ENCODE measurements at places on chromosomes 3 and 15.
A peak's percentile ranks its signal among the peaks of the same experiment; 100 is the strongest.

GRCh38 chr3:187684444-187684843, 14.2 kb upstream of the SST start:
- no peak for DNase-seq

DNA sequence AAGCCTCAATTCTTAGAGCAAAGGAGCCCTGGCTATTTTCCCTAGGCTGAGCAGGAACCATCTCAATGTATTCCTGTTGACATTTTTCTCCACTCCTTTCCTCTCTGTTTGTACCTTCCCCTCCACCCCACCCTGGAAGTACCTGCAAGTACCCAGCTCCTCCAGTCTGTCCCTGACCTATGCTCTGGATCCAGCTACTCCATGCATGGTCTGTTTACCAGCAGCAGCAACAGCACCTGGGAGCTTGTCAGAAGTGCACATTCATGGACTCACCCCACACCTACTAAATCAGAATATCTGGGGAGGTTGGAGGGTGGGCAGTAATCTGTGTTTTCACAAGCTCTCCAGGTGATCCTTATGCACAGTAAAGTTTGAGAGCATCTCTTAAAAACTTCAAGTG, 240.7 kb upstream of the UMPS start:
- DNase-seq, result no peak

GRCh38 chr15:76189106-76189505, 122.2 kb downstream of the ETFA start:
- no peak for DNase-seq

- no peak for DNase-seq
Observed at GRCh38 chr3:31421314-31422048, 111.2 kb upstream of the STT3B start.

GRCh38 chr15:27134481-27134880, 163.5 kb downstream of the GABRG3 start:
- no peak for DNase-seq

- no peak for DNase-seq
Observed at GRCh38 chr3:182399978-182400737, 393.1 kb upstream of the ATP11B start.

DNA sequence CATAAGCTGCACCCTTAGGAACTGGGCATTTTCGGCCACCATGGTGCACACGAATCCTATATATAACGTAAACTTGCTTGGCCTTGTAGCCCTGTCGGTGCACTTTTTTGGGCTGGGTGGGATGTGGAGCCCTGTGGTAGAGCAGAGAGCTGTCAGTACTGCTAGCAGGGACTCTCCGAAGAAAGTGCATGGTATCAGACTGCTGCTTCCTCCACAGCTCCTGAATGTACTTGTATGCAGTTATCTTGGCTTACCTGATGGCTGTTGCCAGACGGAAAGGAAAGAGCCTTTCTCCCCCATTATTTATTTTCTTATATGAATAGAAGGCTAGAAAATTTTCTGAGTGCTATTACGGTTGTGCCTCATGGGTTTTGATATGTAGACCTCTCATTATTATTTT, 8.4 kb downstream of the GALK2 start:
- no peak for DNase-seq

DNA sequence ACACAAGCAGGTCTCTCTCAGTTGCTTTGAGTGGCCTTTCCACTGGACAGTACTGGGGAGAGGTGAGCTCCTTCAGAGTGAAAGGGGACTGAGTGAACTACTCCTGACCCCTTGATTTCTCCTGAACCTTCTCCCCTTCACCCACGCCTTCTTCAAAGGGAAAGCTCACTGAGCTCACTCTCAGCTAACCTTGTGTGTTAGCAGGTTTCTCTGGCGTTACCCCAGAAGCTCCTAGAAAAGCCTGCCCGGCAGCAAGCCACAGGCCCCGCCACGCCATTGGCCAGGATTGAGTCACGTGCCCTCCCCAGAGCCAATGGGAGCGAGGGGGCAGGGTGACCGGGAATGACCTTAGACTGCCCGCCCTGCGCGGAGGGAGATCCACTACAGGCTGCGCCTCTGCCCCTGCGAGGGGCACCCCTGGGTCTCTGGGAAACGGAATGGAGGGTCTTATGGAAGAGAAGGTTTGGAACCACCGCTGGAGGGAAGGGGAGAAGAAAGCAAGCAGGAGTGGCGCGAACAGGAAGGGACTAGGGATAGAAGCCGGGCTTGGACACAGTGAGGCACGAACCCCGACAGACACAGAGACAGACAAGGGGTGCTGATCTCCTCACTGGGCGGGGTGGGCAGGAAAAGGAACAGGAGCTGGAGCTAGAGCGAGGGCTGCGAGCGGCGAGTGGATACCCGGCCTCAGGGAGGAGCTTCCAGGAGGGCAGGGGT, 17.4 kb upstream of the CLK3 start:
- peak; percentile 88 for DNase-seq

DNA sequence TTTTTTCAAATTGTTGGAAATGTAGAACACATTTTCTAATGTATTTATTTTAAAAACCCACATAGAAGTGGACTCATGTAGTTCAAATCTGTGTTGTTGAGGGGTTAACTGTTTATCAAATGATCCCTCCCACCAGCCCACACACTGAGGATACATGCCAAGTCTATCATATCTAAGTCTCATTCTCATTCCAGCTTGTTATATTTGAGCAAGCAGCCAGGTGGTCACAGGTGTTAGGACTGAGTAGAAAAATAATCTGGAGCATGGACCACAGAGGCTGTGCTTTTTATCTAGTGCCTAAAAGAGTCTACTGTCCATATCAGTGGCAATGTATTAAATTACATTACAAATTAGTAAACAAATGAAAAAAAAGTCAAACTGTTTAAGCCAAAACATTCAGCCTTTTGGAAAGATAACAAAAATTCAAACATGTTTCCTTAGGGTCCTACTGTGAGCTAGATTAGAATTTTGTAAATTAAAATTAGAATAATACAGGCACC, 20.7 kb upstream of the SPESP1 start:
- DNase-seq, result no peak

DNA sequence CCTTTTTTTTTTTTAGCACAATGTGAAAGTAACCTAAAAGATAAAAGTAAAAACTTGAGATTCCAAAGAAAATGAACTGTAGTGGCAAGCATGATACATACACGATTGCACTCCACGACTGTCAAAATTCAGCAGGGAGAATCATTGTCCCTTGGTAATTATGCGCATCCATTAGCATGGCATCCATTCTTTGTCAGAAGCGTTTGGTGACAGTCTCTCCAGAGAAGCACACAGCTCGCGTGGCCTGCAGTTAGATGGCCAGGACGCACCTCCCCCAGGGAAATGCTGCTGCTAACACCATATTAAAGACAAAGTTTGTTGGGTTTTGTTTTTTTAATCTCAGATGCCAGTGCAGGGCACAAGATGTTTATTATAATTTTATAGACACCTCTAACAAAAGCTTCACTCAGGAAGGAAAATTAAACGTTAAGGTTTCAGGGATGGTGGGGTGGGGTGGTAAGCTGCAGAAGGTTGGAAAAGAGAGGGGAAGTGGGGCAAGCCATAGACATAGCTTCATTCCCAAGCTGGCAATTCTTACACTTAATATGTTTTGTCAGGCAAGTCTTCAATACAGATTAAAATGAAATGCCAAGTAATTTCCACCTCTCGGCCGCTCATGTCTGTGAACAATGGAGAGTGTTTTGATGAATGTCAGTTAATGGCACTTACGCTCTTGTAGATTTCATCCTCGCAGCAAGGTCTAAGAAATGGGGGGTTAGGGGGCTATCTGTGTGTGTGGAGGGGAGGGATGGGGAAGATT, 142.8 kb upstream of the TOPAZ1 start:
- DNase-seq, result no peak

DNA sequence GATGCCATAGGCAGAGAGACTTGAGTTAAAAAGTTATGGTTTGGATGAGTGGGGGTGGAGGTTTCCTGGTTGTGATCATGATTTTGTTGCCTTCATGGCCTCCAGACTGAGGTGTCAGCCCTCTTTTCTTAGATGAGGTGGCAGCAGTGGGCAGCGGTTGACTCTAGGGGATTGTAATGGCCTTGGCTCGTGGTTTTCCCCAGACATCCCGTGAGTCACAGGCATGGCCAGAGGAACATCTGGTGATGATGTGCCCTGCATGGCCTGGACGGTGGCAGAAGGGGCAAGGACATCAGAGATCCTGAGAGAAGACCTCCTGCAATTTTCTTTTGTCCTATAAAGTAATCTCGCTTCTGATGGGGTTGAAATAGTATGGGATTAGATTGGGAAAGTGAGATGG, 12.4 kb downstream of the RETNLB start:
- no peak for DNase-seq

GRCh38 chr15:75649045-75649761, 1.5 kb downstream of the SNX33 start:
- no peak for DNase-seq

- DNase-seq, result no peak
Observed at GRCh38 chr15:71002316-71002715, 109.7 kb downstream of the LRRC49 start.

DNA sequence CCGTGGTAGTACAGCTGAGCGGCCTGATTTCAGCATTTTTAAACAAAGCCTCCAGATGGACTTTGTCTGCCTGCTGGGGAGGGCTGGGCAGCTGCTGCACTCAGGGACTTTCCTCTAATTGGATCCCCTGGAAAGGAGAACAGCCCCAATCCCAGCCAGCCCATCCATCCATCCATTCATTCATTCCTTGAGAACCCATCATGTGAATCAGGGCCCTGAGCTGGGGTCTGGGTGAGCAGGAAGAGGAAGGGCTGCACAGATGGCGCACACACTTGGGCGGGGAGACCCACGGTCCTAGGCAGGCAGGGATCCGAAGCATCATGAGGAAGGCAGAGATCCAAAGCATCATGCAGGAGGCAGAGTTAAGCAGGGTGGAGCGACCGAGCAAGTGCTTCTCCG, 45.7 kb downstream of the TPRA1 start:
- no peak for DNase-seq

- DNase-seq, result no peak
Observed at GRCh38 chr3:186283096-186283495, 78.9 kb downstream of the DGKG start.

DNA sequence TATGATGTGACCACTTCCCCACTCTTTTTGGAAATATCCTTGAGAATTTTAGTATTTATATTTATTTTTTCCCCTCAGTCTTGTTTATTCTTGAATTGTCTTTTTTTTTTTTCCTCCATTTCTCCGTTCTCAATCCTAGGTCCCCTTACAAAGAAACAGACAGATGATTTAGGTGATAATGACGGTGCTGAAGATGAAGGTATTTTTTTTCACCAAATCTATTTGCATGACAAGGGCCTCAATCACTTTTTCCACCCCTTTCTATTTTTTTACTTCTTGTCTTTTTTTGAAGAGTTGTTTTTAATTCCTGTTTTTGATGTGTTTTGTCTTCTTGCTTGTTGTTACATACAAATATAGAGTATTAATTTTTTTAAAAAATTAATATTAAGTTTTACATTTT, 402.6 kb downstream of the NLGN1 start:
- no peak for DNase-seq

DNA sequence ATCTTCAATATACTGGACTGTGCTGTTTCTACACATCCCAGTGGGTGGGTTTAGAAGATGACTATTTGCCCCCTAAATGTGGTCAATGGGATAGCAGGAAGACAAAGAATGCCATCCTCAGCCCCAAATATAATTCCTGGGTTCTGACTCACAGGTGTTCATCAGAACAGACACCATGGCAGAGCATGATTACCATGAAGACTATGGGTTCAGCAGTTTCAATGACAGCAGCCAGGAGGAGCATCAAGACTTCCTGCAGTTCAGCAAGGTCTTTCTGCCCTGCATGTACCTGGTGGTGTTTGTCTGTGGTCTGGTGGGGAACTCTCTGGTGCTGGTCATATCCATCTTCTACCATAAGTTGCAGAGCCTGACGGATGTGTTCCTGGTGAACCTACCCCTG, 3.0 kb downstream of the CXCR6 start:
- no peak for DNase-seq

- DNase-seq, result no peak
Observed at GRCh38 chr3:110900576-110900975, 171.0 kb upstream of the NECTIN3 start.

DNA sequence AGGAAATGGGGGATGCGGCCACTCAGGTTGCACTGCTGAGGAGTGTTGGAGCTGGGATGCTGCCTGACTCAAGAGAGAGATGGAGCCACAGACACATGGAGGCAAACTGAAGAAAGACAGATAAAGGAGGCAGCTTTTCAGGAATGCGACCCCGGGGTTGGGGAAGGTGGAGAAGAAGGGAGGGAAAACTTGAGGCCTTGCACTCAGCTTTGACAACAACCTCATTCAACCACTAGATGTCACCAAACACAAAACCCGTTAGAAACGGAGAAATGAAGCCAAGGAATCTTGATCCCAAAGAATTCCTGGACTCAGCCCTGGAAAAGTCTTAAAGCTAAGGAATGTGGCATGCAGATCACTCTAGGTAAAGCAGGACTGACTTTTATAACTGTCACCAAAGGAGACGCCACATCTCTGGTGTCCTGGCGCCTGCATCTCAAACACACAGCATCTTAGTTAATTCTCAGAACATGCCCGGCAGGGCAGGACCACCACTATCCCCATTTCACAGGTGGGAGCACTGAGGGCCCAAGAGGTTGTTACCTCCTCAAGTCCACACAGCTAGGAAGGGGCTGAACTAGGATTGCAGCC, 59.6 kb upstream of the LMCD1 start:
- peak; percentile 51 for DNase-seq

- DNase-seq, result no peak
Observed at GRCh38 chr3:4438296-4438695, 28.8 kb downstream of the SUMF1 start.

DNA sequence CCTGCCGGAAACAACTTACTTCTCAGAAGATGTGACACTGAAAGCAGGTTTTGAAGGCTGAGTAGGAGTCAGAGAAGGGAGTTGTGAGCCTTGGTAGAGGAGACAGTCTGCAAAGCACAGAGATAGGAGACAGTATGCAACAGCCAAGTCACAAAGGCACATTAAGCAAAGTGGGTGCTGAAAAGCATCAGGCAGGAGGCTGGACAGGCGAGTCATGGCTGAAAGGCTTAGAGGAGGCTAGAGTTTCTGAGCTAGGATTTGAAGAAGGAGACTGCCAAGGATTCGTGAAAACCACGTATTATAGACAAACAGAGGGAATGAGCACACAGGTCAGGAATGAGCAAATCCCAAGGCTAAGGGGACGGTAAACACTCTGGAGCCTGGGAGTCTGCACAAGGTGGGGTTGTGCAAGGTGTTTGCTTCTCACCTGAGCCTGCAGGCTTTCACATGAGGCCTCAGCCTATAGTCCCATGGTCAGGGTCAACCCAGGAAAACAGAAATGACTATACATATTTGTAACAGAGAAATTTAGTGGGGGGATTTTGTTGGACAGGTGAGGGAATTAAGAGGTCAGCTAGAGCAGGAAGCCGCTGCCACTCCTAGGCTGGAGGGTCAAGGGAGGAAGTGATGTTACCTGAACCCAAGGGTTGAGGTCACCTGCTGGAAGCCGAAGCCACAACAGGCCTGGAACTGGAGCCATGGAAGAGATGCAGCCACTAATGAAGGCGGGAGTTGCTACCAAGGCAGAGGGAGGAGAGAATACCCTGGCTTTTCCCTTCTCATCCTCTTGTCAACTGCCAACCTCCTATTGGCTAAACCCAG, 23.1 kb upstream of the TRIM71 start:
- DNase-seq, result no peak

- DNase-seq, result peak; percentile 2
Observed at GRCh38 chr3:122299872-122300460, 25.1 kb upstream of the CSTA start.

- peak; percentile 18 for DNase-seq
Observed at GRCh38 chr15:56919609-56920366, 1.3 kb downstream of the TCF12 start.

- DNase-seq, result no peak
Observed at GRCh38 chr15:76337696-76338485, 1.3 kb downstream of the ISL2 start.
